ENCODE measurements at places on chromosomes 3 and 15. TPM values are rescaled to one million over a fixed set of nuclear protein-coding genes. Genes with fewer than 3 reads are reported as not detected.

- H3K27me3 ChIP-seq: no peaks in the 10 kb centered on the region
- H3K4me3 ChIP-seq: no peak overlapping the region
- H3K36me3 ChIP-seq: no peaks in the 10 kb centered on the region
- peak; percentile 41 for DNase-seq
- H3K4me1 ChIP-seq: peaks cover 21% of the 10 kb centered on the region
Observed at GRCh38 chr3:194508491-194509453, 22.0 kb upstream of the ATP13A3 start.

Gene ISLR
- not detected for polyA plus RNA-seq

DNA sequence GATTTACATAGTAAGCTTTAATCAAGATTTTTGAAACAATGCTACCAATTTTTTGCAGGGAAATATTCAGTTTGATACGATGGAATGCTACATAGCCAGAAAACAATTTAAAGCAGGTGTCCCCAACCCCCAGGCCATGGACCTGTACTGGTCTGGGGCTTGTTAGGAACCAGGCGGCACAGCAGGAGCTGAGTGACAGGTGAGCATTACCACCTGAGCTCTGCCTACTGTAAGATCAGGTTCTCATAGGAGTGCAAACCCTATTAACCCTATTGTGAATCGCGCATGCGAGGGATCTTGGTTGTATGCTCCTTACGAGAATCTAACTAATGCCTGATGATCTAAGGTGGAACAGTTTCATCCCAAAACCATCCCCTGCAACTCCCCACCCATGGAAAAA is 322.6 kb upstream of the NECTIN3 start:
- H3K4me3 ChIP-seq: no peak overlapping the region
- no peak for DNase-seq
- H3K4me1 ChIP-seq: no peaks in the 10 kb centered on the region

- H3K4me3 ChIP-seq: peak overlapping the region; percentile 72
- DNase-seq: no peak
- H3K4me1 ChIP-seq: peaks cover 56% of the 10 kb centered on the region
- peaks cover 12% of the 10 kb centered on the region for H3K27me3 ChIP-seq
- no peaks in the 10 kb centered on the region for H3K36me3 ChIP-seq
Observed at GRCh38 chr15:51751697-51752683, 593 bp downstream of the TMOD2 start.

Gene MUC4
- polyA plus RNA-seq: not detected

Gene MYNN
- 9.0 TPM for polyA plus RNA-seq
